RKO (cell line): ENCODE measurements at places on chromosomes 4 and X.

DNA sequence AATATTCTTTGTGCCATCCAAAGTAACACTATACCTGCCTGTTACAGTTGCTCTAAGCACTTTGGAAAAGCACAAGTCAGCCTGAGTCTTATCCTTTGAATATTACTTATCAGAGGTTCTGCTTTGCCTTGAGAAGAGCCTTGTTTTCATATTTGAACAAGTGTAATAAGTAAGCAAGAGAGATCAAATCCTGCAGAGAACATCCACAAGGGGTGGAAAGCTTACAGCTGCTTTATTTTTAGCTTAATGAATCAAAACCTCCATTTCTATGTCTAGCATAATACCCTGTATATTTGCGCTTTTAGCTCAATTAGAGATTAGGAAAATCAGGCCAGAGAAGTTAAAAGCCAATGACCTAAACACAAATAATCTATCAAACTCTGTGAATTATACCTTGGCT, 139.8 kb downstream of the CDS1 start:
- DNase-seq = no peak

DNA sequence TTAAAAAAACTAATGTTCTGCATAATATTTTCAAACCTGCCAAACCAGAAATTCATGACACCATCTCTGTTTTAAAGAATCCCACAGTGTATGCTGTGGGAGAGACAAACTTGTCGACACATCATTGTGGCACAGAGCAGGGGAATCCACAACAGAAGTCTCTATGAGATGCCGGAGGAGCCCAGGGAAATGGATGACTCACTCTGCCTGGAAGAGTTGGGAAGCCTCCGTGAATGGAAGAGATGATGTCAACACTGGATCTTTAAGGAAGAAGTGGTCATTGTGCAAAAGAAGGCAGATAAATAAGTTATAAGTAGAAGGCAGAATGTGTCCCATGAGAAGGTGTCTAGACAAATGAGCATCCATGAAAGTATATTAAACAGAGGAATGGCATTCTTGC, 595.1 kb downstream of the RAB28 start:
- DNase-seq = peak; percentile 15

- DNase-seq = no peak
Measured at GRCh38 chr4:155666344-155667221, at the start of gene GUCY1A1. TSS of gene GUCY1A1 (plus strand) at chr4:155666848. CDS start at chr4:155696868, 30,020 bp downstream.

DNA sequence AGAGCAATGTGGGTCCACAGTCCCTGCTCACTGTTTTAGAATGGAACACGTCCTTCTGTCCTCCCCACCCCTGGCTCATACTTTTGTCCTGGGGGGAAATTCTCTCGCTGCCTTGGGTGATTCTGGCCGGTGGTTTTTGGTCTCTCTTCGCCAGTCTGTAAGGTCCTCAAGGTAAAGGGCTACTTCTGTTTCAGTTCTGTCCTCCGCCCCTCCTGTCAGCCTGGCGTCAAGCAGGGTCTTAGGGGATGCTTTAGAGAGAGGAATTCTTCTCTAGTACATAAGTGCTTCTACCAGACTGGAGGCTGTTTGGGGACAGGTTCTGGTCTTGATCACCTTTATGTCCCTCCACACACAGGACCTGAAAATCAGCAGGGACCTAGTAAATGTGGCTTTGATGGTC, 617 bp upstream of the MRFAP1L1 start:
- no peak for DNase-seq

GRCh38 chrX:120697053-120697452, 67.2 kb upstream of the C1GALT1C1 start:
- DNase-seq = no peak

DNA sequence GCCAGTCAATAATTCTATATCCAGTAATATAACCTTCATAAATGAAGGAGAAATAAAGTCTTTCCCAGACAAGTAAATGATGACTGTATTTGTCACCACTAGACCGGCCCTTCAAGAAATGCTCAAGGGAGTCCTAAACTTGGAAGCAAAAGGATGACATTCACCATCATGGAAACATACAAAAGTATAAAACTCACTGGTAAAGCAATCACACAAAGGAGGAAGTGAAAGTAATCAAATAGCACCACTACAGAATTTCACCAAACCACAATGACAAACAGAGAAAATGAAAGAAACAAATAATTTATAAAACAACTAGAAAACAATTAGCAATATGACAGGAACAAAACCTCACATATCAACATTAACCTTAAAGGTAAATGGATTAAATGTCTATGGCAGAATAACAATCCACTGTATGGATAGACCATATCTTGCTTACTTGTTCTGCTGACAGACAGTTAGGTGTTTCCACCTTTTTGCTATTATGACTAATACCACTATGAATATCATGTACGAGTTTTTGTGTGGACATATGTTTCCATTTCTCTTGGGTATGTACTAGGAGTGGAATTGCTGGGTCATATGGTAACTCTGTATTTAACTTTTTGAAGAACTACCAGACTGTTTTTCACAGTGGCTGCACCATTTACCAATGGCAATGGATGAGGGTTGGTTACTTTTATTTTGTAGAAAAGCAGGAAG, 44.9 kb downstream of the NAT8L start:
- DNase-seq = no peak

DNA sequence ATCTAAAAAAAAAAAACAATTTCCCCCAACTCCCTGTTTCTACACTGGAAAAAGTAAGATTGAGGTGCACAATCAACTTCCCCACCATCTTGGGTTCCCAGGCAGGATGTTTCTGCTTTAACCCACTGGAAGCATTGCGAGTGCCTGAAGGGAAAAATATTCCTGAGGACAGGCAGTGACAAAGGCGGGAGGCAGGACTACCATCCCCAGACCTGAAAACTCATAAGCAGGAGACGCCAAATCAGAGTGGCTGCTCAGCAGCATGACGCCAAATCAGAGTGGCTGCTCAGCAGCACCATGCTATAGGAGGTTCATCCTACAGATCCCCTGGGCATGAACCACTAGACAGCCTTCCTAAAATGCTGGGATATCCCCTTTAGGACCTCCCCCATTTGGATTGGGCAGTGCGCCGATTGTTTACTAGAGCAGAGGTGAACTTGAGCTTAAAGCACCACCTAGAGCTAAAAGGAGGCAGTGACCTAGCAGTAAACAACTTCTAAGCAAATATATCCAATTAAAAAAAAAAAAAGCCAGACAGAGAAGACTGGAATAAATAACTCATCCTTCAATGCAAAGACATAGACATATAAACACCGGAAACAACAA, 35.0 kb upstream of the GK start:
- no peak for DNase-seq

GRCh38 chr4:98646422-98646821, 12.0 kb downstream of the TSPAN5 start:
- DNase-seq = no peak

DNA sequence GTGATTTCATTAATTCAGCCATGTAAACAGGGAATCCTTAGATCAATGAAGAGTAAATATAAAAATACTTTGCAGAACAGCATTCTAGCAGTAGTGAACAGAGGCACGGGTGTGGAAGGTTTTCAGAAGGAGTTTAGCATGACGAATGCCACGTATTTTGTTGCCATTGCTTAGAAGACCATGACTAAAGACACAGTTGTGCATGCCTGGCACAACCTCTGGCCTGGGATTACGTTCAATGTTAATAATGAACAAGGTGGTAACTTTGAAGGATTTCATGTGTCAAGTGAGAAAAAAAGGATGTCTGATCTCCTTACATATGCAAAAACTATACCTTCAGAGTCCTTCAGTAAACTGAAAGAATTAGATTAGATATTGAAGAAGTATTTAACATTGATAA, 171.9 kb downstream of the MAGEB5 start:
- no peak for DNase-seq
